ENCODE measurements at places on chromosomes 7 and 10.

DNA sequence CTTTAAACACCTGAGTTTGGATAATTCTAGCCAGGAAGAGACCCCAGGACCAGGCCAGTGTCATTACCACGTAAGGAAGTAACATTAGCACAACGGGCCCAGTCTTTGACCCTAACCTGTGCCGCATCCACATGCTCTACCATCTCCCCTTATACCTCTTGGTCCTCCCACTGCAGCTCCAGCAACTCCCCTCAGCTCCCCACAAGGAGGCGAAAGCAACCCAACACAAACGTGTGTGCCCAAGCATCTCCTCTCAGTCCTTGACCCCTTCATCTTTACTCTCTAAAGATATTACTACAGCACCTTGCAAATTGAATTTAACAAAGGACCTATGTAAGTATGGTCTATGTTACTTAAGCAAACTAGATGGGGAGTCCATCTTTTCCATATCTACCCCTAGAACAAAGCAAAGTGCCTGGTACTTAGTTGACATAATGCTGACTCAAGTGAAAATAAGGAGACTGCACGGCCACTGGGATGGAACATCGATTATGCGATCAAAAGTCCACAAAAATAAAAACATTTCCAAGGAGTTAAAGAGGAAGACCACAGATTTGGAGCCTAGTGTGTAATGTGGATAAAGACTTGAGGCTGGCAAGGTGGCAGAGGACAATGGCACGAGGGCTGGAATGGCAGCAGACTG lies 147.7 kb downstream of the JAZF1 start:
- DNase-seq = no peak

DNA sequence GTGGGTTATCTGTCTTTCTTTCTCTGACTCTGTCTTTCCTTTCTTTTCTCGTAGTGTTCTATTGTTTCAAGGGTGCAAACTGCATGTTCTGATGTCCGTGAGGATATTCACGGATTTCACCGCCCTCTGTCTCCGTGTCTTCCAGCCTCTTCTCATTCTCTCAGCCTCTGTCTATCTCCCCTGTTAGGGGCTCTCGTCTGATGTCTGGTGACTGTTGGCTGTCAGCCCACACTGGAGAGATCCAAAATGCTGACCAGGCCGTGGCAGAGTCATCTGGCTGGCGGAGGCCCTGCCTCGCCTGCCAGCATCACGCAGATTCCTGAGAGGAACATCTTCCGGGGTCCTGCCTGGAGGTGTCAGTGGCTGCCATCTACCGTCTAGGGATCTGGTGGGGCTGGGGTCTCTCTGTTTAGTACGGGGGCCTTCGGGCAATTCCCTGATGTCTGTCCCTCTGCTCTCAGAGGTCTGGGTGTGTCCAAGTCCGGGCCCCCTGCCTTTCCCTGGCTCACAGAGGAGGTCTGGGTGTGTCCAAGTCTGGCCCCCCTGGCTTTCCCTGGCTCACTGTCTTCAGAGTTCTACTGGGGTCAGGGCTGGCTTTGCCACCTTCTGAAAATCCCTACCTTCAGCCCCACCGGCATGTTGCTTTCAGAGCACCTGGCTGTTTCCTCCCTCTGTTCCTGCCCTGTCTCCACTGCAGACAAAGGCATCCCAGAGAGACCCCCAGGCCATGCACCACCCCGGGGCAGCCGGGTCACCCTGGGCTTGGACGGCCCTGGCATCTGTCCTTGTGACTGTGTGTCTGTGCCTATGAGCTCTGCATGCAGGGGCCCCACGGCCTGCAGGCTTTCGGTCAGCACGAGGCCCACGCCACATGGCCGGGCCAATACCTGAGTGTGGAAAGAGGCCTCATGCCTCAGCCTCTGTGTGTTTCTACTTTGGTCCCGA lies 14.0 kb upstream of the SCART1 start:
- DNase-seq = no peak

GRCh38 chr7:139576179-139576973 lies 52.9 kb downstream of the CLEC2L start:
- no peak for DNase-seq

GRCh38 chr10:35481413-35481812 lies 123.7 kb upstream of the GJD4 start:
- DNase-seq = no peak

DNA sequence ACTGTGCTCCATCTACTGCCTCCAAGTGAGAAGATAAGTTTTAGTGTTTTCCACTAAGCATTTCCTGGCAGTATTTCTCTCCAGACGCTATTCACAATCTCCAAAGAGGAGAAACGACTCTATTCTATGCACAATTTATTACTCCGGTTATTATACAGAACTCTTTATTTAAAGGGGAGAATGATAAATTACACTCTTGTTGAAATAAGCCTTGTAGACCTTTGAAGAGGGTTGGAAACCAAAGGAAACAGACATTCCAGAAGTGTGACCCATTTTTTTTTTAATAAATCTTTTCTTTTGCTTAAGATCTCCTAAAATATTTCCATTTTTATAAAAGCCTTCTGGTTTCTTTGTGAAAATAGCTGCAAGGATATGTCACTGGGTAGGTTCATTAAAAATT lies 76.1 kb upstream of the HDAC9 start:
- no peak for DNase-seq

- DNase-seq = no peak
These were observed 27.1 kb upstream of the TNRC18 start for GRCh38 chr7:5450549-5451327.

DNA sequence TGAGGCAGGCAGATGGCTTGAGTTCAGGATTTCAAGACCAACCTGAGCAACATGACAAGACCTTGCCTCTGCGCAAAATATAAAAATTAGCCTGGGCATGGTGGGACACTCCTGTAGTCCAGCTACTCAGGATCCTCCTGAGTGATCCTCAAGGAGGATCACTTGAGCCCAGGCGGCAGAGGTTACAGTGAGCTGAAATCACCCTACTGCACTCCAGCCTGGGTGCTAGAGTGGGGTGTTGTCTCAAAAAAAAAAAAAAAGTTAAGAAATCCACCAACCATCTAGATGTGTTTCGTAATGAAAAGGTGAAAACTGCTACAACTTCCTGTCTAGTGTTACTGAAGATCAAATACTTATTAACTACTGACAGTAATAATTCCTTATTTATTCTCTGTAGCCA lies 8.1 kb downstream of the GLCCI1 start:
- no peak for DNase-seq

Measured in hippocampal formation (tissue), 2 donors.